Esophagus squamous epithelium (tissue), 5 donors: ENCODE measurements at places on chromosomes 3 and 15. TPM values are rescaled to one million over a fixed set of nuclear protein-coding genes. Genes with fewer than 3 reads are reported as not detected.

DNA sequence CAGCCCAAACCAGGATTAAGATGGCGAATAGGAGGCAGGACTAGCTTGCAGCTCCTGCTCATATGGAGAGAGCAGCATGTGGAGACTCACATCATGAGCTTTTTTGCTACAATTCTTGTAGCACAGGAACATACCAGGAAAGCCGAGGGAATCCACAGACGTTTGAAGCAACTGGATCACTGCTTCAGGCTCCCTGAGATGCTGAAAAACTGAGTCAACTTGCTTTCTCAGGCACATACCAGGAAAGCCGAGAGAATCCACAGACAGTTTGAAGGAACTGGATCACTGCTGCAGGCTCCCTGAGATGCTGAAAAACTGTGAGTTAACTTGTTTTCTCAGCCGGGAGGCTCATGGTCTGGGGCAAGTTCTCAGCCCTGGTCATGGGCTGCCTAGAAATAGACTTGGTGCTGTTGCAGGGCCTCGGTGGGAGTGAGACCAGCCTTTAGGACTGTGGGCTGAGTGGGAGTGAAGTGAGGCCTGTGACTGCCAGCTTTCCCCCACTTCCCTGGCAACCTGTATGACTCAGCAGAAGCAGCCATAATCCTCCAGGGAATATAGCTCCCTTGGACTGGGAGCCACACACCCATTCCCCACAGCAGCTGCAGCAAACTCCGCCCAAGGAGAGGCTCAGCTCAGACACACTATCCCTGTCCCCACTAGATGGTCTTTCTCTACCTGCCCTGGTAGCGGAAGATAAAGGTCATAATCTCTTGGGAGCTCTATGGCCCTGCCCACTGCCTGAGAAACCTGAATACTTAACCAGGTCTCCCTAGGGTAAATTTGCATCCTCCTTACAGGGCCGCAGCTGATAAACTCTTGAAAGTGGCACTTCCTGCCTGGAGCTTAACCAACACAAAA is 51.9 kb upstream of the PFN2 start:
- H3K27me3 ChIP-seq = no peaks in the 10 kb centered on the region
- H3K27ac ChIP-seq = no peak overlapping the region
- no peak for DNase-seq
- no peak overlapping the region for H3K4me3 ChIP-seq
- no peaks in the 10 kb centered on the region for H3K4me1 ChIP-seq

DNA sequence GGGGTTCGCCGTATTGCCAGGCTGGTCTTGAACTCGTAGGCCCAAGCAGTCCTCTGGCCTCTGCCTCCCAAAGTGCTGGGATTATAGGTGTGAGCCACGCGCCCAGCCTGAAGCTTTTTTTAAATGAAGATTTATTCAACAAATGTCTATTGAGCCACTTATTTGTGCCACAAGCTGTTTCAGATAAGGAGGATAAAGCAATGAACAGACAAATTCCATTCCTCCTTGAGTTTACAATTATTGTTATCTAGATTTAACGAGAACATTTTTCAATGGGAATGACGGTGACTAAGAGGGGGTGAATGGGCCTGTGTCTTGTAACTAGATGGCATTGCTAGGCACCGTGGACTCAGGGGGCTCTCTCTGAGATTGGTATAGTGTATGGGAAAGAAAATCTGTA is 10.2 kb downstream of the PPARG start:
- no peak for DNase-seq
- no peaks in the 10 kb centered on the region for H3K27me3 ChIP-seq
- no peak overlapping the region for H3K27ac ChIP-seq
- no peak overlapping the region for H3K4me3 ChIP-seq
- no peaks in the 10 kb centered on the region for H3K36me3 ChIP-seq

DNA sequence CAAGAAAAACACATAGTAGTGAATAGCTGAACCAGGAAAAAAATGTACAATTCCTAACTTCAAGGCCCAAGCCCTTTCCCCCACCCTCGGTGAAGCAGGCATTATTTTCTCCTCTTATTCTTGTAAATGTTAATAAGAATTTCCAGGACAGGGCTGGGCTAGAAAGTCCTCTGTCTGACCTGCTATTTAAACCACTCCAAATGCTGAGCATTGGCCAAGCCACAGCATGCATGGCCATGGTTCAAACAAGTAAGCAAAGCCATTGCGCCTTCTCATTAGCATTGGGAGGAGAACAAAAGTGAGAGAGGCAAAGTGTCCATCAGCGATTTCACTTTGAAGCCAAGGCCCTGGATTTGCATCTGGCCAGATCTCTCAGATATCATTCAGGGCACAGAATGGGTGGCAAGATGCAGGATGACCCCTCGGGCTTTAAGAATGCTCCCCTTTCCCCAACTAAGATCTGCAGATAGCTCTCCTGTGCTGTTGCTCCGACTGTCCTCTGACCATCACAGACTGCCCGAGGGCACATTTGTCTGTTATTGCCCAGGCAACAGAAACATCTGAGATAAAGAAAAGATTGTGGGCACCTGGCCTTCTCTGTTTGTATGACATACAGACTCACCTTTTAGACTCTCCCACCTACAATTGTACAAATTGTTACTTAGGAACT is 46.3 kb downstream of the CEMIP start:
- H3K4me3 ChIP-seq = no peak overlapping the region
- H3K27me3 ChIP-seq = no peaks in the 10 kb centered on the region
- DNase-seq = no peak
- H3K27ac ChIP-seq = no peak overlapping the region
- H3K36me3 ChIP-seq = no peaks in the 10 kb centered on the region

Gene TRAIP
- total RNA-seq = 3.6 TPM

Gene UCN2
- total RNA-seq = 2.7 TPM

Gene CAPN3
- 8.8 TPM for total RNA-seq

DNA sequence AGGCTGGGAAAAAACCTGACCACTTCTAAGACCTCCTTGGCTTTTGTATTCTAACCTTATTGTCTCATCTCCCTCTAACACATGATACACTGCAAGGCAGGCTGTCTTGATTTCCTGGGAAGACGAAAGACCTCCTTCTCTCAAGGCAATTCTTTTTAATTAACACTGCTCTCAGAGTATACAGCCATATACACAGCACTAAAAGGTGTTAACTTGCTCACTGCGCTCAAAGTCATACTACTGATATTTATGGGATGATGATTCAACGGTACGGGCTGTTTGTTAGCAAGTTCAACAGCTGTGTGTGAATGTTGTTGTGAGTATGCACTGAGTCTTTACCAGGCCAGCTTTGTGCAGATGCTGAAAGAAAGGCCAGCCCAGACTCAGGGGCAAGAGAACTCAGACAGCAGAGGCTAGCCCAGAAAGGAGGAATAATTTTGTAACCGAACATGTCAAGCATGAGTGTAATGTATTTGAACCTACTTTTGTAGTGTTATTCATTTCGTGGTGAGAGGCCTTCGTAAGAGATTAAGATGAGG is 229.9 kb downstream of the IL5RA start:
- H3K27ac ChIP-seq = no peak overlapping the region
- no peaks in the 10 kb centered on the region for H3K4me1 ChIP-seq
- H3K4me3 ChIP-seq = no peak overlapping the region

DNA sequence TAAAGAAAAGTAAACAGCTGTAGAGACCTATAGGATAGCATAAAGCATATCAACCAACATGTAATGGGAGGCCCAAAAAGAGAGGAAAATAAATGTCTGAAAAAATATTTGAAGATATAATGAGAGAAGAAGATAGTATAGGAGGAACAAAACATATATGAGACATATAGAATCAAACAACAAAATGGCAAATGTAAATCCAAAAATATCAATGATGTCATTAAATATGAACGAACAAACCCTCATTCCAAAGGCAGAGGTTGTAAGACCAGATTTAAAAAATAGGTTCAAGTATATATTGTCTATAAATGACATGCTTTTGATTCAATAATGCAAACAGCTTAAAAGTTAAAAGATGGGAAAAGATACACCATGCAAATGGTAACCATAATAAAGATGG is 470.4 kb downstream of the AGBL1 start:
- no peak for DNase-seq
- no peaks in the 10 kb centered on the region for H3K36me3 ChIP-seq
- no peaks in the 10 kb centered on the region for H3K27me3 ChIP-seq
- H3K4me1 ChIP-seq = no peaks in the 10 kb centered on the region
- H3K4me3 ChIP-seq = no peak overlapping the region

- H3K27me3 ChIP-seq = no peaks in the 10 kb centered on the region
- H3K4me3 ChIP-seq = no peak overlapping the region
- DNase-seq = no peak
- H3K36me3 ChIP-seq = no peaks in the 10 kb centered on the region
Observed at GRCh38 chr3:27526614-27527315, 42.6 kb upstream of the SLC4A7 start.

Gene FOXB1
- not detected for total RNA-seq

Gene TRIM71
- not detected for total RNA-seq

GRCh38 chr3:102483556-102483955 is 48.7 kb downstream of the ZPLD1 start:
- H3K27me3 ChIP-seq = no peaks in the 10 kb centered on the region
- DNase-seq = no peak
- H3K27ac ChIP-seq = no peak overlapping the region
- H3K4me3 ChIP-seq = no peak overlapping the region

Gene PLA2G4D
- 0.23 TPM for total RNA-seq

Gene CHCHD4
- 17.8 TPM for total RNA-seq

DNA sequence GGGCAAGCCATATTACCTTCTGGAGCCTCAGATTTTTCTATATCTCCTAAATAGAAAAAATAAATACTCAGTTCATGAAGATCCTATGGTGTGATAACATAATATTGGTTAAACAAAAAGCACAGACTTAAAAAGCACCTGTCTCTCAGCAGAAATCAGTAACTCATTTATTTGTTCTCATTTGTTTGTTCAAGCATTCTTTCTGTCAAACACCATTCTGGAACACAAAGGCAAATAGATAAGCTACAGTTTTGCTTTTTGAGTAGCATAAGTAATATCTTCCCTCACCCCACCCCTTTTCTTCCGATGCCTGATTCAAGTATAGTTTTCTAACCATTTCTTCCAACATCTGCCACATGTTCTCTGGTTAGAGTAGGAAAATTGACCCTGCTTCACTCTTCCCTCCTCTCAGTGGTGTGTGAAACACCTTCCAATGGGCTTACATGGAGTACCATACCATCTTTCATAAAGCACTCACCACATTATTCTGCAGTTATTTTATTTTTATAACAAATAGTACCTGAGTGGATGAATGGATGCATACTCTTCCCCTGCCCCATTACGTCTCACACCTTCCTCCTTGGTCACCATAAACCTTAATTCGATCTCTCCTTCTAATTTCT is 8.4 kb upstream of the IL1RAP start:
- H3K27me3 ChIP-seq = no peaks in the 10 kb centered on the region
- H3K4me1 ChIP-seq = no peaks in the 10 kb centered on the region
- no peaks in the 10 kb centered on the region for H3K36me3 ChIP-seq
- no peak overlapping the region for H3K4me3 ChIP-seq
- H3K27ac ChIP-seq = no peak overlapping the region

Gene IRAK2
- total RNA-seq = 4.4 TPM

Gene CLDN16
- not detected for total RNA-seq

Gene CPNE4
- 0.19 TPM for total RNA-seq
